NCI-H1105 treated with DMSO at 0.1 percent for 48 hours (cell line): ENCODE measurements at places on chromosomes 12 and 14.

GRCh38 chr12:72214163-72214562 lies 58.0 kb upstream of the TRHDE start:
- DNase-seq: no peak

DNA sequence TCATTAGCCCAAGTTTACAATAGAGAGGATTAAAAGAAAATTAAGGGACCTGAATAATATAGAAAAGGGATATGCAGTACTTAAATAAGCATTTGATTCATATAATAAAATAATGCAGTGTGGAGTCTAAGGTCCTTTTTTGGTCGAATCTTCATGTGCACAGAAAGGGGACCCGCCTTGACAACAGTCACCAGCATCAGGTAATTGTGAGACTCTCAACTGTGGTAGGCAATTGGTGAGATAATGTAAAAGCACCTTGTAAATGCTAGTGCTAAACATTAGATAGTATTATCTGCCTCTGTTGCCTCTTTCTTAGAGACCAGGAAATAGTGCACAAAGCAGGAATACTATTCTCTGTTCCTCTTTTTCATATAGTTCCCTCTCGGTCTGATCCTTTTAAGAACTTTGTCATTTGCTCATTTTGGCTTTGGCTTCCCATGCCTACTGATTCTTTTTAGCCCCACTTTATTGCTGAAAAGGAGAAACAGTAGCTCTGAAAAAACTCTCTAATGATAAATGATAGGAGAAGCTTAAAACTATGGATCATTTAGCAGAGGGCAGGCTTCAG lies 17.5 kb downstream of the CHPT1 start:
- DNase-seq: no peak

GRCh38 chr12:13790317-13790716 lies 191.1 kb downstream of the GRIN2B start:
- DNase-seq: no peak

DNA sequence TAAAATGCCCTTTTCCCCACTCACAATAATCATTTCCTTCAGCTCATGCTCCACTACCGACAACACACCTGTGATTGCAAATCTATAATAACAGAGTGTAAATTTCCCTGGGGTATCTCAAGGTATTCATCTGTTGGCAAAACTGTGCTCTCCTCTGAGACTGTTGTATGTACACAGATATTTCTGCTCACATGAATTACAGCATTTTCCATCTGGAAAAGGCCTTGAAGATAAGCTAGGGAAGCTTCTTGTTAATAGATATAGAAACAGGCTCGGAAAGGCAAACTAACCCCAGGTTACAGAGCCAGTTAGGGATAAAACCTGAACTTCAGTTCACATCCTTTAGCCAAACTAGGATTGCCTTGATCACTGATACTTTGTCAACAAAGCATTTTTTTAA lies 210.4 kb upstream of the KRR1 start:
- DNase-seq: no peak
